AG04450 (cell line): ENCODE measurements at places on chromosomes 2 and 18. TPM values are rescaled to one million over a fixed set of nuclear protein-coding genes. Genes with fewer than 3 reads are reported as not detected.
A peak's percentile ranks its signal among the peaks of the same experiment; 100 is the strongest.

Gene SERPINB3
- polyA plus RNA-seq = not detected in 2 replicates

Gene NCKAP5
- polyA plus RNA-seq = 14.8 and 16.6 TPM in 2 replicates

Gene DES
- polyA plus RNA-seq = 19.8 and 24.9 TPM in 2 replicates

Gene SLC16A14
- 2.1 and 2.7 TPM in 2 replicates for polyA plus RNA-seq

DNA sequence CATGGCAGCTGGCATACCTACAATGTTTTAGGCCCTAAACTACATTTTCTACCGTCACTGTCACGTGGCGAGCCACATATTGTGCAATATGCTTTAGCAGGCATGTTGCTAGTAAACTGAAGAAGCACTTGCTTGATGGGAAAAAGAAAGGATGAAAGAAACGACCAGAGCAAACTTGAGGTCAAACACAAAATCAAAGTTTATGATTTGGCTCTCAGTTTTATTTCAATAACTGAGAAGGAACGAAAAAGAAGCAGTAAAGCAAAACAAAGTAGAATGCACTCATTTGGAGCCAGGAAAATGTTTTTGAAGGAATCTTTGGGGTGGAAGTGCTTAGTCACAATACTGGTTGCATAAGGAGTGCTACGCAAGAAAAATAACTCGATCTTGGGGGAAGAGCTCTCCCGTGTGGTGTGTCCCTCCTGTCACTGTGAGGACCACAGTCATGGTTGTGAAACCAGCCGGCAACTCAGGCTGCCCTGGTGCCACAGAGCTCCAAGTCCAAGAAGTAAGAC is 349.8 kb downstream of the RBM43 start:
- DNase-seq = peak; percentile 85

DNA sequence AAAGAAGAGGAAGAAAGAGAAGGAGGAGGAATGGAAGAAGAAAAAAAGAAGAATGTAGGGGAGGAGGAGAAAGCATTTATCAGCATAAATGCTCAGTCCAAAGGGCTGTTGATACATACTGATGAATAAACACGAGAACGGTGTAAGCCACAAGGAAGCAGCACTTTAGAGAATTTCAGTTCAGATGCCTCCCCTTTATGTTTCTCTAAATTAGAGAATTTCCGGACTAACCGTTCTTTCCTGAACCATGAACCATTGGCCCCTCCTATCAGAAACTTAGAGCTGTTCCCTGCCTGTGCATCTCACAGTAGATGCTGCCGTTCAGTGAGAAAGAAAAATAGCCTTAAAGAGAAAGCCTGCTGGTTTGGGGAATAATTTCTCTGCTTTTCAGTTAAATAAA is 49.2 kb upstream of the TUBA3D start:
- DNase-seq = no peak

- no peak for DNase-seq
Measured at GRCh38 chr2:63054841-63055225, 4.2 kb downstream of the OTX1 start.
